ENCODE measurements at places on chromosomes 7 and 10.

GRCh38 chr7:151484971-151485707, 34.6 kb downstream of the RHEB start:
- DNase-seq, result no peak

GRCh38 chr7:712381-713138, 13.9 kb upstream of the DNAAF5 start:
- no peak for DNase-seq

- DNase-seq, result no peak
Measured at GRCh38 chr7:70219061-70219460, 620.8 kb downstream of the AUTS2 start.

GRCh38 chr10:132904814-132905649, 37.3 kb downstream of the CFAP46 start:
- no peak for DNase-seq

- DNase-seq, result peak; percentile 63
Measured at GRCh38 chr7:151875942-151876898, 695 bp downstream of the PRKAG2 start.

- no peak for DNase-seq
Measured at GRCh38 chr7:140625908-140626868, 14.4 kb downstream of the DENND2A start.

DNA sequence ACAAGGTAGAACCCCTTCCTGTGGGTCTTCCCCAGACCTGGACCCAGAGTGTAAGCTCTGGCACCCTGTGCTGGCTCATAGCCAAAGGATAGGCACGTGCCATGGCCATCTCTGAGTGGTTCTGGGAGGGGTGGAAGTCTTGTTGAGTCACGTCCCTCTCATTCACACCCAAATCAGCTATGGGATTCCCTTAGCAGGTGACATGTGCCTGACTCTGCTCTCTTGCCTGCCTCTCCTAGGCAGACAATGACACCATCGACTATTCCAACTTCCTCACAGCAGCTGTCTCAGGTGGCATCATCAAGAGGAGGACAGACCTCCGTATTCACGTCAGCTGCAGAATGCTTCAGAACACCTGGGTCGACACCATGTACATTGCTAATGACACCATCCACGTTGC, 59.8 kb downstream of the C10orf120 start:
- no peak for DNase-seq

DNA sequence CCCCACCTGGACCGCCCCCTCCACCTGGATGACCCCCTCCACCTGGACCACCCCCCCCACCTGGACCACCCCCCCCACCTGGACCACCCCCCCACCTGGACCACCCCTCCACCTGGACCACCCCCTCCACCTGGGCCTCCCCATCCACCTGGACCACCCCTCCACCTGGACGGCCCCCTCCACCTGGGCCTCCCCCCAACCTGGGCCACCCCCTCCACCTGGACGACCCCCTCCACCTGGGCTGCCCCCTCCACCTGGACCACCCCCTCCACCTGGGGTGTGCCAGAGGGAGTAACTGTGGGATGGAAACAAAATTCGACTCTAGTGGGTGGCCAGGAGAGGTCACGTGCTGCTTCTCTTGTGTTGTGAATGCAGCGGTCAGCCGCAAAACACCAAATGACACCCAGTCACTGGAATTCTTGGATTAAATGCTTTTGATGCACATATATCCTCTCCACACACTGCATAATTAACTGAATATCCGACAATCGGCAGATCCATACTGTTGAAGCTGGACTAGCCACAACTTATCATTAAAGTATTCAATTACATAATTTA, 316.7 kb downstream of the PTPRN2 start:
- DNase-seq, result no peak

GRCh38 chr10:96838529-96838928, 6.4 kb downstream of the LCOR start:
- DNase-seq, result no peak

DNA sequence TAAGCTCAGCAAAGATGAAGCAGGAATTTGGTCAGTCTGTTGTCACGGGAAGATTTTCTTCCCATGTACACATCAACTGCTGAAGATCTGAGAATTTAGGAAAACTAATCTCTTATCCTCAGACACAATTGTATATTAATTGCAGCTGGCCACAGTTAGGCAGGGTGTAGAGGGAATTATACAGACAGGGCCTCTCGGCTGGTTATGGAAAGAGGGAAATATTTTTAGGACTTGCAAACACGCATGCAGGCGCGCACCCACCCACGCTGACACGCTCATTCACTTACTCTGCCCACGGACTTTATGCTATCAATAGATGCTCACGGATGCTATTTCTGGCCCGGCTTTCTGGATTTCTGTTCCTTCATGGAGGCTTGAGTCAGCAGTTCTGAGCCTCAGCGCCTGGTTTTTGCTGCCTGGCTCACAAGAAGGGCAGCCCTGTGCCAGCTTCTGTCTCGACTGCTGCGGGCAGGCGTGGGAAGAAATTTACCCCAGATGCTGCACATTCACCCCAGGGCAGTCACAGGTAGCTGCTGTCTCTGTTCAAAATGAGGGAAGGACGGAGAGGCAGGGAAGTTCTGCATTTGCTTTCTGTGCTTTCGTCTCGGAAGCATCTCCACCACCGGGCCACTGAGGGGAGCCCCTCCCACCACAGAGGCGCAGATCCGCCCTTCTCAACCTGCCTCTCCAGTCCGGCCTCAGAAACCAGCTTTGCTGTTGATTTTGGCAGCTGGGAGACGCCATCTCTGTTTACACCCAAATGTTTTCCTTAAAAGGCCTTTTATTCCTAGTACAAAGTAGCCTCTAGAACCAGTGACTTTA, 116.3 kb upstream of the BTBD16 start:
- no peak for DNase-seq

DNA sequence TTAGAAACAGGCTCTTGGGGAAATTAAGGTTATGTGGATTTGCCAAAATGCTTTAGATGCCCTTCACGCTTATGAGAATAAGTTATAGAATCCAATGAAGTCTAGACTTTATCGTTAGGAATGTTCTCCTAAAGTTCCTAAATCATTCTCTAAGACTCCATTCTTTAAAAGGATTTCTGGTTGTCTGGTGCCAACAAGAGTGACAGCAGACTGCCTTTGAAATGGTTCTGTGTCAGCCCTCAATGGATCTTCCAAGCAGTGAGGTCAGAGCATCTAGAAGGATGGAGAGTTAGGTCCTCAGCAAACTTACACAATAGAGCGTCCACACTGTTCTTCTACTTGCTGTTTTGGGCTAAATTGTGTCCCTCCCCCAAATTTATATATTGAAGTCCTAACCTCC, 473.3 kb downstream of the GATA3 start:
- DNase-seq, result no peak
